ENCODE measurements at places on chromosomes 13 and 19.
A peak's percentile ranks its signal among the peaks of the same experiment; 100 is the strongest.

- DNase-seq = no peak
Observed at GRCh38 chr13:59801107-59801880, 362.4 kb downstream of the DIAPH3 start.

DNA sequence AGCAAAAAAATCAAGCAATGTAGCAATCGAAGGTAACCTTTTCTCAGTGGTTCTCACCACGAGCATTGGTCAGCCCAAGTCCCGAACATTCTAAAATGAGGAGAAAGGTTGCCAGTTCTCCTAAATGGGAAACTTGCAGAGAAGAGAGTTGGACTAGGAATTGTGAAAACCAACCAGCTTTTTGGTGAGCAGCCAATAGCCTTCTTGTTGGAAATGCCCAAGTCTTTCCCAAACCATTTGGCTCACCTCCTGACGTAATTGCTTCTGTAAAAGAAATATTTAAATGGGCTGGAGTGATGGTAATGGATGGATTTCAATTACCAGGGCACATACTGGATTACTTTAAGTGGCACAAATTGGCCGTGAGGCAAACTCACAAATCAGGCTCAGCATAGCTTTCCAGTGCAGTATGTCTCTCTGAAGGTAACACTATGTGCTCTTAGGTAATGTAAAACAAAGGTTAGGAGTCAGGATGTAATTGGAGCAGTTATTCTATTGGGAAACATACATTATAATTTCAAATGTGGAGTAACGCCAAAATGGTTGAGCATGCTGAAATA lies 423.2 kb downstream of the KLF5 start:
- no peak for DNase-seq

GRCh38 chr19:45117167-45117594 lies 24.2 kb downstream of the PPP1R37 start:
- DNase-seq = no peak

- no peak for DNase-seq
Observed at GRCh38 chr13:67951431-67951830, 721.3 kb upstream of the PCDH9 start.

- DNase-seq = no peak
Observed at GRCh38 chr13:60019119-60019993, 144.4 kb downstream of the DIAPH3 start.

GRCh38 chr19:31390711-31391110 lies 41.5 kb upstream of the TSHZ3 start:
- no peak for DNase-seq

GRCh38 chr19:19406878-19407632 lies 1.6 kb downstream of the GATAD2A start:
- DNase-seq = peak; percentile 72
